ENCODE measurements at places on chromosomes 11 and 22.

GRCh38 chr22:47681411-47682165, 919.1 kb downstream of the TBC1D22A start:
- no peak for ATAC-seq

DNA sequence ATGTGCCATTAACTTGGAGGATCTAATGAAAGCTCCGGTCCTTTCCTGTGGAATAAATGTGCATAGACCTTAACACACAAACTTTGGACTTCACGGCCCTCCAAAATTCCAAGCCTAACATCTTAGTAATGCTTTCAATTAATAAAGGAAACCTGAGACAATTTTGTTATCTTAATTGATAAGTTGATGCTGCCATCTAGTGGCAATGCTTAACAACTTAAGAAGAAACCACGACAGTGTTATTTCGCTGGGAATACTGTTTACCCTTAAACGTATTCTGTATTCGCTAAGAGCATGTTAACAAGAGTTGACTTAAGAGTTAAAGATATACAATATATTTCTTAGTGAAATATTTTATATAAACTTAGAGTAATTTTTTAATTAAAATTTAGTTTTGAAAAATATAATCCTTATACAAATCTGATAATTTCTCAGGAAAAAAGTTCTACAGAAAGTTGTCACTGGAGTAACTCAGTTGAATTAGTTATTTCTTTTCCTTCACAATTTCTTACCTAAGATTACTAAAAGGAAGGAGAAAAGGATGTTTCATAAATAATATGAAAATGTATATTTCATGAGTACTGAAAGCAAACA, 35.0 kb upstream of the OR9G4 start:
- peak; percentile 81 for ATAC-seq

- ATAC-seq = no peak
Observed at GRCh38 chr11:44878711-44879110, 72.0 kb downstream of the TP53I11 start.

DNA sequence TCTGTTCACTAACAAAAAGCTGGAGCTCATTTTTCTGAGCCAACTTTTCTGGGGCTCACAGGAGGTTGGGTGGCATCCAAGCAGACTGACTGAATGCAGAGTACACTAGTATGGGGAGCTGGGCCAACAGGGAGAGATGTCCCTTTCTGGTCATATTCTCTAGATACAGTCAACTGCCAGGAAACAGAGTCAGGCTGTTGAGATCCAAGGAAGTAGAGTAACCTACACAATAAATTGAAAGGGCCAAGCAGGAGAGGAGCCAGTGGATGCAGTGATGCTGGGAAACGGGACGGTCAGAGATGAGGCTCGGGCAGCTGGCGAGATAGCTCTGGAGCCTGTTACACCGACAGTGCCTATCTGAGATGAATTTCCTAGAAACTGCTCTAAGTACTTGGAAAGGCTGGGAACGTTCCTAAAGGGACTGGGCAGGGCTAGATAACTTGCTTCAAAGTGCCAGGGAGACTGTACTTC, 71.1 kb downstream of the LARGE2 start:
- peak; percentile 79 for ATAC-seq

DNA sequence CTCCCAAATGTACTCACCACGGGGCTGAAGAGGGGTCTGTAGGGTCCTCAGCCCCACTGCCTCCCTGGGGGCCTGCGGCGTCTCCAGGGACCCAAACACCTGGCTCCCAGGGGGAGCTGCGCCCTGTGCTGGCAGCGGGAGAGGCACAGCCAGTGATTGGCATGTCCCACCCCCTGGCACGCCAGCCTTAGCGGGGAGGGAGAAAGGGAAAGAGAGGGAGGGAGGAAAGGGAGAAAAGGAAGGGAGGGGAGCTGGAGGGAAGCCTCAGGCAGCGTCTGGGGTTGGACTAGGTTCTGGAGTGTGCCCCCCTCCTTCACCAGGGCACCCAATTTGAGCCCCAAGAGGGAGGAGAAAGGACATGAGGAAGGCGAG, at the start of gene CHRM1:
Gene CHRM1, minus strand, starts transcription at position 163 of the 372 bp plus-strand sequence. CDS start 10,263 bp downstream, outside the sequence.
- ATAC-seq = no peak

- no peak for ATAC-seq
Observed at GRCh38 chr11:105139669-105140068, at the start of gene CARD18. Gene CARD18, minus strand, starts transcription at chr11:105139769. Its CDS starts 43 bp downstream, at chr11:105139726.

GRCh38 chr11:128328955-128329551, 258.3 kb downstream of the ETS1 start:
- no peak for ATAC-seq

- ATAC-seq = no peak
Observed at GRCh38 chr11:128894685-128895084, 3.5 kb downstream of the KCNJ5 start.

GRCh38 chr11:14029971-14030920, 67.7 kb downstream of the SPON1 start:
- no peak for ATAC-seq

- ATAC-seq = peak; percentile 73
Observed at GRCh38 chr11:79274636-79275331, 166.0 kb downstream of the TENM4 start.

- ATAC-seq = no peak
Observed at GRCh38 chr11:94147433-94147845, 18.8 kb downstream of the PANX1 start.

DNA sequence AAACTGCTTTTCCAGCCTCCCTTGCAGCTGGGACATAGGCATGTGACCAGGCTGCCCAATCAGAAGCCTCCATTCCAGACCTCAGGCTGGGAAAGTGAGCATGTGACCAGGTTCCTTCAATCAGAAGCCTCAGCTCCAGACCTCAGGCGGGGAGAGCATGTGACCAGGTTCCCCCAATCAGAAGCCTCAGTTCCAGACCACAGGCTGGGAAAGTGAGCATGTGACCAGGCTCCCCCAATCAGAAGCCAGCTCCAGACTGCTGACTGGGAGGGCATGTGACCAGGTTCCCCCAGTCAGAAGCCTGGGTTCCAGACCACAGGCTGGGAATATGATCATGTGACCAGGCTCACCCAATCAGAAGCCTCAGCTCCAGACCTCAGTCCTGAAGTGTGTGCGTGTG, 11.7 kb upstream of the IL2RB start:
- ATAC-seq = no peak

- no peak for ATAC-seq
Observed at GRCh38 chr11:64128255-64129006, 37.5 kb downstream of the MACROD1 start.

GRCh38 chr11:2265396-2265795, 5.0 kb downstream of the ASCL2 start:
- ATAC-seq = no peak

- ATAC-seq = peak; percentile 27
Observed at GRCh38 chr11:118618991-118619375, 11.6 kb downstream of the PHLDB1 start.

DNA sequence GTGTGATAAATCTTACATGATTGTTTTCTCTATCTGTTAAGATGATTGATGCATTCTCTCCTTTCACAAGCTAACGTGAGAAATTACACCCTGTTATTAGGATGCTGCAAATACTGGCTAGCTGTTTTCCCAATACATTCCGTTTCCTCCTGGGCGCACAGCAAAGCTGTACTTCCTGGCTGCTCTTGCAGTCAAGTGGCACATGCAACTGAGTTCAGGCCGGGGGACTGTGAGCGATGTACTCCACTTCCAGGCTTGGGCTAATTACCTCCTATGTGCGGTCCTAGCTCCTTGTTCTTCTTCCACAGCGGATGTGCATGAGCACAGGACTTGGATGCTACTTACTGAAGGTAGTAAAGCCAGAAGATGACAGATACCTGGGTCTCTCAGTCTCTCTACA, 234.9 kb upstream of the SESN3 start:
- no peak for ATAC-seq

GRCh38 chr11:65134240-65134951, at the start of gene SYVN1:
Gene SYVN1, minus strand, starts transcription at chr11:65134519. Its CDS starts 918 bp downstream, at chr11:65133601.
- ATAC-seq = peak; percentile 88

DNA sequence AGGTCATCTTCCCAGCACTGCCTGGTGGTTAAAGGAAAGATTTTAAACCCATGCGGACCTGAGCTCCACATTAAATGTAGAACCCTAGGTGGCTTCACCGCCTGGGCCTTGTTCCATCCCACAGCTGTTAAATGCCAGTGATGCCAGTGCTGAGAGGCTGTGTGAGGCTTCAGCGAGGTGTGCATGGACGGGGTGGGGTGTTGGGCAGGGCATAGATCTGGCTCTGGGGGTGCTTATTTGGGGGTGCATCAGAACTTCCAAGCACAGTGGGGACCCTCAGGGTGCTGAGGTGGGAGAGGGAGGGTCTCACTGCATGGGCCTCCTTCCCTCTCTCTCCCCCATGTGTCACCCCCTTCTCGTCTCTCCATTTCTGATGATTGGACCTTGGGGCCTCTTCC, 90.1 kb upstream of the B3GAT1 start:
- ATAC-seq = no peak

- ATAC-seq = no peak
Observed at GRCh38 chr11:82823647-82824619, 76.3 kb downstream of the PRCP start.

All from SK-N-SH treated with all-trans-retinoic acid at 6 μM for 48 hours (cell line).